Right ventricle myocardium superior (tissue), 1 donor: ENCODE measurements at places on chromosomes 4 and X.

GRCh38 chrX:66015900-66016689 lies 23.8 kb downstream of the VSIG4 start:
- no peak for DNase-seq

DNA sequence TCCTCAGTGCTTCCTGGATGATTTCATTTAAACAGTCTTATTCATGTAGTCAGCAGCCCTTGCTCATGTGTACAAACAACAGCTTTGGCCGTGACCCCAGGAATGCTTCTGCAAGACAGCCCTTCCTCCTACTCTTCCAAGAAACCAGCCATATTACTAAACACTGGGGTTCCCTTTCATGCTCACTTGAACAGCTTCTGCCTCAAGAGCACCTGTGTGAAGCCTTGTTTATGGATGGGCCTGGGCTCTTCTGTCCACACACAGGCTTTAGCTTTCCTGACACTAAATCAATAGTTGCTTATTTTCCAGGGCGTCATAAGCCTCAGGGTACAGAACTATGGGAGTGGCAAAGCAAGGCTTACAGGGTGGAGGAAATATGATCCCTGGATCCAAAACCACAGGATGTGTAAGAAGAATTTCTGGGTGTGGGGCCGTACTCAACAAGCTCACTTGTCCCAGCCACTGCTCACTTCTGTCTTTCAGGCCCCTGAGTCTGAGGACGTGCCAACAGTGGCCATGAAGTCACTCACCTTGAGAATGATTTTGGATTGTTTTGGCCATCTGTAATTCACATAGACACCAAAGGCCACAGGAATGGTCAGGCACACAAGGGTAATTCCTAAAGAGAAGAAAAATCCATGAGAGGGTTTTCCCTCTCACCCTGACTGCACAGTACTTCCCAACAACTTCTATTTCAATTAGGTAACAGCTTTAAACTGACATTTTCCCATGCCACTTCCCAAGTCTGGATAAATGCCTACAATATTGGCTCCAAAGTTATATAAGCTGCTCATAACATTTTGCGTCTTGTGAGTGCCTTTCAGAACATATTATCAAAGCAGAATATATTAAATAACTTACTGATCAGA lies 17.7 kb downstream of the SLC10A6 start:
- DNase-seq: no peak

DNA sequence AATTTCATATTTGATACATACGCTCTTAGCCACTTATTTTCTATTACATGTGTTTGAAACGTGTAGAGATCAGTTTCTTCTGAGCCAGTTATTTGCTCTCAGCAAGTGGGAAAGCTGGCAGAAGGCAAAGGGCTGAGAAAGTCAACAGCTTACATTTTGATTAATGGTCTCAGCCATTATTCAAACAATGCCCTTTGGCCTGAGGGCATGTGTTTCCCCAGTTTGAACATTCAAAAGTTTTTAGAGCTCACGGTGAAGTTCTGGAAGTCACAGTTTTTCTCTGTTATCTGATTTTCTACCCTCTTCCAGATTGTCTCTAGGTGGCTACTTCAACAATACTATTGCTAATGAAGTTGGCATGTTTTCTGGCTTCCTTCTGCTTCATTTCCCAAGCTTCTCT lies 591.8 kb upstream of the CPEB2 start:
- no peak for DNase-seq

DNA sequence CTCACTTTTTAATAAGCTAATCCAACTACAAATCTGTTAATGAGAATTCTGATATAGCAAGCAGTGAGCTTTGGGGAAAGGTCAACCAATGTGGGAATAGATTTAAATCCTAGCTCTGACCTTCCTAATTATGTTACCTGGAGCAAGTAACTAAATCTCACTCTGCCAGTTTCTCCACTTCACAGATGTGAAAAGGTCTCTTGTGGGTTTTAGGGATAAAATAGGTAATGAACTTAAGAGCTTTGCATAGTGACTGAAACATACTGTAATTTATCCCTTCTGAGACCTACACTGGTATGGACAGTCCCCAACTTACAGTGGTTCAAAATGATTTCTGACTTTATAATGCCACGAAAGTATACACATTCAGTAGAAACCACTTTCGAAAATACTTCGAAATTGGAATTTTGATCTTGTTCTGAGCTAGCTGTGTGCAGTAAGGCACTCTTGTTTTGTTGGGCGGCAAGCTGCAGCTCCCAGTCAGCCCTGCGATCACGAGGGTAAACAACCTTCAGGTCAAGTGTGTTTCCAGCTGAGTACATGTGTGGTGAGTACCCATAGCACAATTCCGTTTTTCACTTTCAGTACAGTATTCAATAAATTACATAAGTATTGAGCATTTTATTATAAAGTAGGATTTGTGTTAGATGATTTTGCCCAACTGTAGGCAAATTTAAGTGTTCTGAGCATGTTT lies 93.7 kb downstream of the ADGRL3 start:
- no peak for DNase-seq

DNA sequence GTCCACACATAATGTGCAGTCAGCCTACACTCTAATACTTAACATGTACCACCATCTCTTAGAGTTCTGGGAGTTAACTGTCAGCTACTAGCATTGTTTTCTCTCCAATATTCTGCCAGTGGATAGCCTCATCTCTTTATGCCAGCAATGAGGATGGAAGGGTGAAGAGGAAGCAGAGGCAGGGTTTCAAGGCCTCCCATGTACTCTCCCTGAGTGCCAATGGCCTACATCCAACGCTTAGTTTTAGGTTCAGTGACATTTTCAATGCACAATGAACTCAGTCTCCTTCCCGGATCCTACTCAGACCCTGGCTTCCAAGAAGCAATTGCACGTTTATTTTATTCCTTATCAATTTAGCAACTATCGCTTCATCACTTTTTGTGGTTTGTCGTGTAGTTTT lies 686.1 kb downstream of the DMD start:
- DNase-seq: no peak
